NCI-H1092 (cell line): ENCODE measurements at places on chromosomes 1 and 21.
A peak's percentile ranks its signal among the peaks of the same experiment; 100 is the strongest.

GRCh38 chr1:93613898-93614297 lies 67.7 kb downstream of the BCAR3 start:
- peak; percentile 31 for DNase-seq

- DNase-seq: no peak
Observed at GRCh38 chr1:69570356-69570755, 2.6 kb downstream of the LRRC7 start.

GRCh38 chr1:207081088-207081487 lies 7.6 kb upstream of the C4BPB start:
- no peak for DNase-seq

GRCh38 chr1:230822092-230822581 lies 46.2 kb downstream of the C1orf198 start:
- no peak for DNase-seq

DNA sequence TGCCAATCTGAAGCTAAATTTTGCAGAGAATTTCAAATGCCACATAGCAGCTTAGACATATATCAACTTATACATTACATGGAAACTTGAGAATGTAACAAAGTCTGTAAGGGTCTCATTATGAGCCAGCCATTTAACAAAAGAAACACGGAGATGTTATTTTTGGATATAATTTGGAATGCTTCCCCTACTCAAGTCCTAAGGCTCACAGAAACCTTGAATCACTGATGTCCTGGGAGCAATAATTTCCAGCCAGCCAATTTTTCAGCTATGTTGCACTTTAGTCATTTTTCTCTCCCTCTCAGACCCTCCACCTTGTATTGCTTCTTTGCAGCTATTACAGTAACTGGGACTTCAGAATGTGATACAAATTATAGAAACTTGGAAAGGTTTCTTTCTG lies 56.9 kb downstream of the EIF2B3 start:
- DNase-seq: no peak

DNA sequence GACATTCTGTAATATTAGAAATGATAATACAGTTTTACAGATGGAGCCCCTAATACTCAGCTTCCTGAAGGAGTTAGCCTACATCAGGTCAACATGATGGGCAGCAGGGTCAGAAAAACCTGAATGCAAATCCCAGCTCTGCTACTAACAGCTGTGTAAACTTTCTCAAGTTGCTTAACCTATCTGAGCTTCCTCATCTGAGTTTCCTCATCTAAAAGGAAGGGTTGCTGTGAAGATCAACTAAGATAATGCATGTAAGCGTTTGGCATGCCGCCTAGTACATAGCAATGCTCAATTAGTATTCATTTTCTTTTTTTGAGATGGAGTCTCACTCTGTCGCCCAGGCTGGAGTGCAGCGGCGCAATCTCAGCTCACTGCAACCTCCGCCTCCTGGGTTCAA lies 18.4 kb upstream of the DESI2 start:
- no peak for DNase-seq

DNA sequence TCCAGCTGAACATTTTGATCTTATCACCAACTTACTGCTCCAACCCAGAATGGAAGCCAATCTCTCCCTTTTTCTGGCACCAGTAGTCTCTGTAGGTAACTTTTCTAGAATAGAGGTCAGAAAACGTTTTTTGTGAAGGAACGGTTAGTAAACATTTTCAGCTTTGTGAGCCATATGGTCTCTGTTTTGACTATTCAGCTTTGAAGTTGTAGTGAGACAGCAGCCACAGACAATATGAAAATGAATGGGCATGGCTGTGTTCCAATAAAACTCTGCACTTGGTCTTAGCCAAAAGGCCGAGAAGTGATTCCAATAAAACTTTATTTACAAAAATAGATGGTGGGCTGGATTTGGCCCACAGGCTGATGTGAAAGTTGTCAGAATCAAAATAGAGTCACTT lies 28.9 kb downstream of the MAP10 start:
- no peak for DNase-seq

DNA sequence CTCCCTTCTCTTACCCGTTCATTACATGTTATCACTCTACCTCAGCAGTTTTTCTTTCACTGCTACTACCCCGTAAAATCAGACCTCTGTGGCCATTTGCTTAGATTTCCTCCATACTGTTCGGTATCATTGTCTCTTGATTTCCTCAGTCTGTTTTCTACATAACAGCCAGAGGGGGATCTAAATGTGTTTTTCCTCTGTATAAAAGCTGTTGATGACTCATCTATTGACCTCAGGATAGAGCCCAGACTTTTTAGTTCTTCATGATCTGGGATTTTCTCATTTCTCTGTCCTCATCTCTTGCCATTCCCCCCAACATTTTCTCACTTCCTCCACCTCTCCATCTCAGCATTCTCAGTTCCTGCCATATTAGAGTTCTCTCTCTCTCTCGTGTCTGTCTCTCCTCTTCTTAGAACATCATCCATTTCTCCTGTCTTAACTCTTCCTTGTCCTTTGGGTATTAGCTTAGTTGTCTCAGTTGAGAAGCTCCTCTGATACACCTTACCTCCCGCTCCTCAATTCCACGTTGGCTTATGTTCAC lies 10.5 kb downstream of the OTUD3 start:
- DNase-seq: no peak

DNA sequence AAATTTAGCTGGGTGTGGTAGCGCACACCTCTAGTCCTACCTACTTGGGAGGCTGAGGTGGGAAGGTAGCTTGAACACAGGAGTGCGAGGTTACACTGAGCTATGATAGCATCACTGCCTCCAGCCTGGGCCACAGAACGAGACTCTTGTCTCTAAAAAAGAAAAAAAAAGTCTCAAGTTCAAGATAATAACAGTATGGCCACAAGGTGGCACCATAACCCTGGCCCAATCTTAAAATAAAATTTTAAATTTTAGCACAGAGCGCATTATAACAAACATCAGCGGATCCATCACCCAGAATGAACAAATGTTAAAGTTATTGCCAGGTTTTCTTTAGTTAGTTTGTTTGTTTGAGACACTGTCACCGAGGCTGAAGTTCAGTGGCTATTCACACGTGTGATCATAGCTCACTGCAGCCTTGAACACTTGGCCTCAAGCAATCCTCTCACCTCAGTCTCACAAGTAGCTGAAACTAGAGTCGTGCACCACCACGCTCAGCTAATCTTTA lies 2.9 kb upstream of the HTR6 start:
- DNase-seq: no peak

GRCh38 chr1:9071554-9072235 lies 2.3 kb upstream of the SLC2A5 start:
- DNase-seq: no peak

DNA sequence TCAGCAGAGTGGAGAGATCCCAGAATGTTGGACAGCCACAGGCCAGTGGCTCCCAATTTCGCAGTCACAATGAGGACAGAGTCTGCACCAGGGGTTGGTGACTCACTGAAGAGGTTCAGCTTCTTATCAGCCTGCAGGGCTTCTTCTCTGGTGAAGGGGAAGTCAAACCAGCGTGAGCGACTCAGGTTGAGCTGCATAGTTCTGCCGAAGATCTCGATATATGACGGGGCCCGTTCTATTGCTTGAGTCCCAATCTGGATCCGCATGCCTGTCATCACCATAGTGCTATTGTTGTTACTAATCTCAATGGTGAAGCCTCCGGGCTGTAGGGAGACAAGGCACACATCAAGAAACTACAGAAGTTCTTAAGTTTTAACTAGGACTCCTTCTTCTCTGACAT lies 58.5 kb downstream of the UBR4 start:
- no peak for DNase-seq

GRCh38 chr1:22031214-22031962 lies 21.1 kb upstream of the CDC42 start:
- no peak for DNase-seq

- DNase-seq: peak; percentile 21
Observed at GRCh38 chr1:225877580-225877979, 4.6 kb downstream of the TMEM63A start.

- DNase-seq: no peak
Observed at GRCh38 chr1:239250353-239251035, 135.9 kb upstream of the CHRM3 start.

DNA sequence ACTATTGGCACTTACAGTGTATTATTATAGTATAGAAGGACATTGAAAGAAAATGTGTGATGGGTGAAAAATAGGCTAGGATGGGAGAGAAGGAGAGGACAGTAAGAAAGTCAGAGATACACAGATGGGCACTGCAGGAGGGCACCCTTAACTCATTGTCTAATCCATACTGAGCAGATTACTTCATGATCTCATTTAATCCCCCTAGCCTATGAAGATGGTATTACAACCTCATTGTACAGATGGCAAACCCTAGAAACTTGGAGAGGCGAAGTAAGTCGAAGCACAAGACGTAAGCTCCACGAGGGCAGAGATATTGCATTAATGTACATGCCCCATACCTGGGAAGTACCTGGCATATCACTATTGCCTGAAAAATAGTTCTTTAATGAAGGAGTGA lies 346.9 kb upstream of the DAB1 start:
- no peak for DNase-seq

GRCh38 chr1:93549811-93550210 lies 101.9 kb downstream of the FNBP1L start:
- DNase-seq: no peak

- DNase-seq: peak; percentile 49
Observed at GRCh38 chr1:244796719-244797406, 38.6 kb upstream of the COX20 start.

DNA sequence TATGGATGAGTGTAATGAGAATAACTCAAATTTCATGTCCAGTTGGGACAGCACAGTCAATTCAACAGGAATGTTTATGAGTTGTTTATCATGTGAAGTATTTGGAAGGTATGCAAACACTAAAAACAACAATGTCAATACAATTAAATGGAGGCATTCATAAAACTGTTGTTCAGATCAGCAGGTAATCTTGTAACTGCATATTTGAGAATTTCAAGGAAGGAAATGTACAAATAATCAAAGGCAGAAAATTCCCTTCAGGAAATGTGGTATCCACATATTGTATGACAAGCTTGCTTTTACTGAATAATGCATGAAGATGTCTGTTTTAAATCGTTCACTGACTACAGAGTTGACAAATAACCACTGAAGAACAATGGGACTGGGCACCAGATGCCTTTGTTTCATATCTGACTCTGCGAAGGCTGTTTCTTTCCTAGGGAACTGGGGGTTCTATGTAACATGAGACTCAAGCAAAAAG lies 198.3 kb downstream of the LTN1 start:
- DNase-seq: no peak

GRCh38 chr1:240737298-240737697 lies 125.3 kb upstream of the GREM2 start:
- no peak for DNase-seq

DNA sequence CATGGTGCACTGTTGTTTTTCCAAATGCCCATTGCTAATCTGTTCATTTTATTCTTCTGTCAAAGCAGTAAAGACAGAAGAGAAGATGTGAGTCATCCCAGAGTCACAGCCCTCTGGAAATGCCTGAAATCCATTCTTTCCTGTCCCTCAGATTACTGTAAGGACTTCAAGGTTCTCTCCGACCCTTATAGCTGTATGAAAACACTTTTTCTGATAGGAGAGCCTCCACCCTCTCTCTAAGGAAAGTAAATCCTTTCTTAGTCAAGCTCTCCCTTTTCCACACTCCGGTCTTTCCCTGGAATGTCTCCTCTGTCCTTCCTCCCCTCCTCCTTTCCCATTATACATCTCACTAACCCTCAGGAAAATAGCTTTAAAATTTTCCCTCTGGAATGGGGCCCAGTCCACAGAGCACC lies 3.5 kb upstream of the PRDX6 start:
- no peak for DNase-seq
